ENCODE measurements at places on chromosomes 2 and 18.
A peak's percentile ranks its signal among the peaks of the same experiment; 100 is the strongest.

GRCh38 chr2:180609626-180610340, 370.6 kb upstream of the UBE2E3 start:
- DNase-seq = no peak
- no peaks in the 10 kb centered on the region for H3K36me3 ChIP-seq
- no peaks in the 10 kb centered on the region for H3K4me1 ChIP-seq
- no peak overlapping the region for H3K27ac ChIP-seq

- H3K36me3 ChIP-seq = no peaks in the 10 kb centered on the region
- peaks cover 3% of the 10 kb centered on the region for H3K27me3 ChIP-seq
- no peak overlapping the region for H3K4me3 ChIP-seq
- no peak for DNase-seq
These were observed 161.3 kb downstream of the INSIG2 start for GRCh38 chr2:118249531-118249930.

DNA sequence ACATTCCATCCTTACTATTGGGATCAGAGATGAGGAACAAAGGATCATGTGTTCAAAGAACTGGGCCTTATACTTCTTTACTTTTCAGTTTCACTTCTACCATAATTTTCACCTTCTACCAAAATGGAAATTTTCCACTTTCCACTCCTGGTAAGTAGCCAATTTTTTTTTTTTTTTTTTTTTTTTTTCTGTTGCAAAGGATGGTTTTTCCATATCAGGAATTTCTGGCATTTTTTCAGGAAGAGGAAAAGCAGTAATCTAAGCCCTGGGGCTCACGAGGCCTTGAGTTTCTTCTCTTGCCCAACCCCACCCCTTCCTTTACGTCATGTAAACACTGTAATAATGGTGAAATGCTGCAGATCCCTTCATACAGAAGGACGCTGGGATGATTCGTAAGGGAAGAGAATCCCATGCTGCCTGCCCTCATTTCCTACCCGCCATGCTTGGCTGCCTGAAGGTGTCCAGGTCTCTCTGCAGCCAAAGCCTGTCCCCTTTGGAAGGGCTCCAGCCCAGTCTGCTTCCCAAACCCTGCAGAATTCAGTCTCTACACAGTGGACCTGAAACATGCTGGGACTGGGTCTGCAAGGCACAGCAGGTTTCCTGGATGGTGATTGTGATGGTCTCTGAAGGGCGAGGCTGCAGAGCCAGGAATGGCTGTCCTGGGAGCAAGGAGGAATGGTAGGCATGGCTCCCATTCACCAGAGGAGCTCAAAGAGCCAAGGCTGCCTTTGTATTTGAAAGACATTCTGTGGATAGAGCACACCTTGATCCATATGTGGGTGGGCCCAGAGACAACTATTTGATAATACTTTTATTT, 57.0 kb downstream of the EFR3B start:
- DNase-seq = no peak
- H3K27me3 ChIP-seq = no peaks in the 10 kb centered on the region
- H3K36me3 ChIP-seq = no peaks in the 10 kb centered on the region
- peak overlapping the region; percentile 27 for H3K27ac ChIP-seq

DNA sequence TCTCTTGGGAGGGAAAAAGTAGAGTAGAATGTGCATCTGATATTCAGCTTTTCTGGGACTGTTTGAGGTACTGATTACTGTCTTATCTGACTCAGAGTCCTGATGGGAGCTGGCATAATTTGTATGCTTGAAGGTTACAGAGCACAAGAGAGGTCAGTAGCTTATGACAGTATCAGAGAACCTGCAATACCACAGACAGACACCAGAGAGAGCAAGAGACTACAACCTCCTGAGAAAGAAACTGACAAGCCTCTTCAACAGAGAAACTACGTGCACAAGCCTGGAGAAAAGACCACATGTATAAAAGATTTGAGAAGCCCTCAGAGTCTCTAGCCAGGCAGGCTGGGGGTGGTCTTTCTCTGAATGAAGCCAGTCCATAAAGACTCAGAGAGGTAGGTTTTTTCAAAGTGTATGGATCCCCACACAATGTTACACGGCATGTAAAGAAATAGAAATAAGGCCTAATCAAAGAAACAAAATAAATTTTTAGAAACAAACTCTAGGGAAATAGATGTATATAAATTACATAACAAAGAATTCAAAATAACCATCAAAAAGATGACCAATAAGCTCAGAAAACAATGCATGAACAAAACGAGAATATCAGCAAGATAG, 568.3 kb downstream of the LRRTM4 start:
- no peak overlapping the region for H3K27ac ChIP-seq
- no peaks in the 10 kb centered on the region for H3K27me3 ChIP-seq
- no peaks in the 10 kb centered on the region for H3K4me1 ChIP-seq
- DNase-seq = no peak

GRCh38 chr2:29496198-29496597, 381.0 kb downstream of the CLIP4 start:
- DNase-seq = no peak
- H3K36me3 ChIP-seq = no peaks in the 10 kb centered on the region
- no peaks in the 10 kb centered on the region for H3K27me3 ChIP-seq
- H3K4me1 ChIP-seq = no peaks in the 10 kb centered on the region
- H3K27ac ChIP-seq = no peak overlapping the region
- H3K4me3 ChIP-seq = no peak overlapping the region
